ENCODE measurements at places on chromosomes 1 and 21. TPM values are rescaled to one million over a fixed set of nuclear protein-coding genes. Genes with fewer than 3 reads are reported as not detected.

DNA sequence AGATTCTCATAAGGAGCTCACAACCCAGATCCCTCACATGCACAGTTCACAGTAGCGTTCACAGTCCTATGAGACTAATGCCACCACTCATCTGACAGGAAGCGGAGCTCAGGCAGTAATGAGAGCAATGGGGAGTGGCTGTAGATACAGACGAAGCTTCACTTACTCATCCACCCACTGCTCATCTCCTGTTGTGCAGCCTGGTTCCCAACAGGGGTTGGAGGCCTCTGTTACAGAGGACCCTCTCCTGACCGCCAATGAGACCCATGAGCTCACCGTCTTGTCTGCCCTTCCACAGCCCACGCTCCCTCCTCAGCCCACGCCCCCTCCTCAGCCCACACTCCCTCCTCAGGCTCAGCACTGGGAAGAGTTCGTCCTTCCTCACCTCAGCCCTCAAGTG, 39.6 kb downstream of the RSPH1 start:
- no peaks in the 10 kb centered on the region for H3K27me3 ChIP-seq
- no peak overlapping the region for H3K4me3 ChIP-seq
- no peaks in the 10 kb centered on the region for H3K36me3 ChIP-seq
- no peak for DNase-seq
- no peak overlapping the region for H3K27ac ChIP-seq
- no peaks in the 10 kb centered on the region for H3K4me1 ChIP-seq

DNA sequence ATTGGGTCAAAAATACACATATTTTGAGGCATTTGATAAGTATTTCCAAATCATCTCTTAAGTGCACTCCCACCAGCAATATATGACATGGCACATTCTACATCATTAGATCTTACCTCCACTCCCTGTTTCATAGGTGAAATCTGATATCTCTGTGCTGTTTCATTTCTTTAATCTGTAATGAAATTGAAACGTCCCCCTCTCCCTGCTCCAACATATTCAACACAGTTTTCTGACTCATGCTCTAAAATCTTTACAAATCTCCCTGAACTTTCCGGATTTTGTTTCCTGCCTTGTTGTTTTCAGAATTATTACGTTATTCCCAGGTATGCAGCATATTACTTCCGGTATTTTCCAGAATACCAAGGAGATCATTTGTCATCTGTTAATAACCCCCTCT, 66.1 kb upstream of the AKT3 start:
- no peak overlapping the region for H3K4me3 ChIP-seq
- no peaks in the 10 kb centered on the region for H3K36me3 ChIP-seq
- H3K27ac ChIP-seq, result no peak overlapping the region
- no peaks in the 10 kb centered on the region for H3K27me3 ChIP-seq
- peaks cover 9% of the 10 kb centered on the region for H3K4me1 ChIP-seq

GRCh38 chr1:16118706-16119105, 37.2 kb downstream of the EPHA2 start:
- no peaks in the 10 kb centered on the region for H3K27me3 ChIP-seq
- H3K27ac ChIP-seq, result no peak overlapping the region
- no peak for DNase-seq
- no peak overlapping the region for H3K4me3 ChIP-seq
- H3K4me1 ChIP-seq, result no peaks in the 10 kb centered on the region

DNA sequence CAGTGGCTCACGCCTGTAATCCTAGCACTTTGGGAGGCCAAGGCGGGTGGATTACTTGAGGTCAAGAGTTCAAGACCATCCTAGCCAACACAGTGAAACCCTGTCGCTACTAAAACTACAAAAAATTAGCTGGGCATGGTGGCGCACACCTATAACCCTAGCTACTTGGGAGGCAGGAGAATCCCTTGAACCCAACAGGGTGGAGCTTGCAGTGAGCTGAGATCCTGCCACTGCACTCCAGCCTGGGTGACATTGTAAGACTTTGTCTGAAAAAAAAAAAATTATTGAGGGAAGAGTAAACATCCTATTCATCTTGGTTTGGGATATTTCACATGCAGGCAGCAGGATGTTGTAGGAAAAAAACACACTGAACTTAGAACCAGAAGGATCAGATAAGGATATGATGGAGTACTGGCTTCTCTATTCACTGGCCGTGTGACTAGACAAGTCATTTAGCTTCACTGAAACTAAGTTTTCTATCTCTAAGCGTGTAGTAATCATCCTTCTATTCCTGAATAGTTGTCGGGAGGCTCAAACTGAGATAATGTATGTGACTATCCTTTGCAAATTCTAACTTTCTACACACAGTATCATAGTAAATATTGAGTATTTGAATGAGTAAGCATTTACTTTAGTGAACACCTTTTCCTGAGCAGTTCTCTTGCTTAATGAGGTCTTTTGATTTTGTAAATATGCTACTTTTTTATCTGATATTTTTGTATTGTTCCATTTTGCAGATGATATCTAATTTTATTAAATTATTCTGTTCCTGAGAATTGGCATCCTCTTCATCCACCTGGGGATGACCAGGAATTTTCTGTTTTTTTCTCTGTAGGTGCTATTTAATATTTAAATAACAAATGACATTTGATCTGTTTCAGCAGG, 18.2 kb downstream of the CAP1 start:
- no peak for DNase-seq
- H3K27ac ChIP-seq, result peak overlapping the region; percentile 36
- peaks cover 28% of the 10 kb centered on the region for H3K36me3 ChIP-seq
- peaks cover 48% of the 10 kb centered on the region for H3K4me1 ChIP-seq

GRCh38 chr1:14987829-14988603, 165.5 kb upstream of the TMEM51 start:
- no peak for DNase-seq
- H3K27me3 ChIP-seq, result no peaks in the 10 kb centered on the region
- no peaks in the 10 kb centered on the region for H3K4me1 ChIP-seq
- H3K4me3 ChIP-seq, result no peak overlapping the region
- H3K27ac ChIP-seq, result no peak overlapping the region

GRCh38 chr1:236066828-236067386, 2.0 kb upstream of the NID1 start:
- DNase-seq, result peak; percentile 15
- H3K4me3 ChIP-seq, result no peak overlapping the region
- no peaks in the 10 kb centered on the region for H3K27me3 ChIP-seq
- H3K27ac ChIP-seq, result peak overlapping the region; percentile 91
- no peaks in the 10 kb centered on the region for H3K36me3 ChIP-seq

GRCh38 chr21:26100573-26100972, 70.0 kb downstream of the APP start:
- H3K4me3 ChIP-seq, result no peak overlapping the region
- no peak for DNase-seq
- no peaks in the 10 kb centered on the region for H3K4me1 ChIP-seq
- no peaks in the 10 kb centered on the region for H3K27me3 ChIP-seq

DNA sequence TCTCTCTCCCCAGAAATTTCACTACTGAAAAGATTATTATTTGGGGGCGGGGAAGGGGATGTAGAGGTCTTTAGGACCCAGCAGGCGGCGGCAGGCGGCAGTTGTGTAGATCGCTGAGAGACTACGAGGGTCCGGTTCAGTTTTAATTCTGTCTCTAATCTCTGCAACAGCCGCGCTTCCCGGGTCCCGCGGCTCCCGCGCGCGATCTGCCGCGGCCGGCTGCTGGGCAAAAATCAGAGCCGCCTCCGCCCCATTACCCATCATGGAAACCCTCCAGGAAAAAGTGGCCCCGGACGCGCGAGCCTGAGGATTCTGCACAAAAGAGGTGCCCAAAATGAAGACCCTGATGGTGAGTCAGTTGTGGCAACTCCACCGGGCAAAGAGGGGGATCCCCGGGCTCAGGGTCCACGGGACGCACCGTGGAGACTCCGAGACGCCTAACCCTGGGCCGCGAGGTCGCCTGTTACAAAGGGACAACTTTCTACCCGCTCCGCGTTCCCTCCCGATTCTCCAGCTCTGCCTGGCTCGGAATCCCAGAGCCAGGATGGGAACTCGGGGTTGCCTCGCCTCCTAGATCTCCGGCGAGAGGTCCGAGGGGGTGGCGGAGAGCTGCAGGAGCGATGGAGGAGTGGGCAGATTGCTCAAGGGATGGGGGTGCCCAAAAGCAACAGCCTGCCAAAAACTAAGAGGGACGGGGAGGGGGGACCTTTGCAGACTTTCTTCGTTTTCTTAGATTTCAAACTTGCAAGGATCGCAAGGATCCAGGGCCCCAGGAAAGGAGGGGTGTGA, at the start of gene ST6GALNAC5:
TSS of gene ST6GALNAC5 (plus strand) at position 139 of the 789 bp plus-strand sequence.
- H3K4me1 ChIP-seq, result peaks cover 21% of the 10 kb centered on the region
- peak within 1 kb of the TSS; percentile 69 for H3K27ac ChIP-seq
- H3K36me3 ChIP-seq, result no peaks in the 10 kb centered on the region
- H3K4me3 ChIP-seq, result peak within 1 kb of the TSS; percentile 56
- no peak for DNase-seq
- no peaks in the 10 kb centered on the region for H3K27me3 ChIP-seq

- no peak overlapping the region for H3K4me3 ChIP-seq
- no peak for DNase-seq
- no peak overlapping the region for H3K27ac ChIP-seq
- H3K27me3 ChIP-seq, result no peaks in the 10 kb centered on the region
These were observed 7.6 kb upstream of the CLCA2 start for GRCh38 chr1:86416343-86416742.

DNA sequence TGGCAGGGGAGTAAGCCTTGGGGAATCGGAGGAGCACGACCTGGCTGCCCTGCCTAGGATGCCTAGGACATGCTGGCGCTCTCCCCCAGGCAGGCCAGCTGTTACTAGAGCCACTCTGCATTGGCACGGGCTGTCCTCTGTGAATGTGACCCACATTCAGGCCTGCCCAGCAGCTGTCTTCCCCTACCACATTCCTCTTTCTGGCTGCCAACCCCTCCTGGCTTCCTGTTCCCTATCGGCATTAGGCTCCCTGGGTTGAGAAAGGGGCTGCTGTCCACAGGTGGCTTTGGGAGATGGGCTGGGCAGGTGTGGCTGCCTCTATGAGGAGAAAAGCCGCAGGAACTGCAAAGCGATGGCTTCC, 2.3 kb upstream of the NFASC start:
- H3K27me3 ChIP-seq, result no peaks in the 10 kb centered on the region
- no peaks in the 10 kb centered on the region for H3K4me1 ChIP-seq

GRCh38 chr1:181175356-181175910, 86.9 kb downstream of the IER5 start:
- H3K27ac ChIP-seq, result no peak overlapping the region
- no peaks in the 10 kb centered on the region for H3K27me3 ChIP-seq
- DNase-seq, result peak; percentile 28
- no peaks in the 10 kb centered on the region for H3K4me1 ChIP-seq
- no peak overlapping the region for H3K4me3 ChIP-seq

DNA sequence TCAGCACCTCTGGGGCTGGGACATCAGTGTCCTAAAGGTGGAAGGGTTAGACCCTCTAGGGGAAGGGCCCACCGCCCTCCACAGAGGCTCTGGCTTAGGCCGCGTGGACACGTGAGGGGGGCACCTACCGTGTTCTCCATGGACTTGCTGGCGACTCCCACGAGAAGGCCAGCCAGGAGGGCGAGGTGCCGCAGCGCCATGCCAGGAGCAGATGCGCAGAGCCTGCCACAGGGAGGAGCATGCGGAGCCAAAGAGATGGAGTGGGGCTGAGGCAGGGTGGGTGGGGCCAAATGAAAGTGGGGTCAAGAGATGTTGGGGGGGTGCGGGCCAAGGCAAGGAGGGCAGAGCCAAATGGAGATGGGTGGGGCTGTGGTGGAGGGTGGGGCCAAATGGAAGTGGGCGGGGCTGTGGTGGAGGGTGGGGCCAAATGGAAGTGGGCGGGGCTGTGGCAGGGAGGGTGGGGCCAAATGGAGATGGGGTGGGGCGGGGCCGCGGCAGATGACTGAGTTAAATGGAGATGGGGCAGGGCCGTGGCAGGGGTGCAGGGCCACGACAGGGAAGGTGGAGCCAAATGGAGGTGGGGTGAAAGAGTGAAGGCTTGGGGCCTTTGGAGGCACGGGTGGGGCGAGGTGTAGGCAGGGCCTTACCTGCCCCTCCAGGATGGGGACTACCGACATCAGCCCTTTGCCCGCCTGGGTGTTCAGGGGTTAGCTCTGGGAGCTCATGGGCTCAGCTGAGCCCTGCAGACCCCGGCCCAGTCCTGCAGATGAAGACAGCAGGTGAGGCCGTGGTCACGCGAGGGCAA, 17.4 kb upstream of the RNF223 start:
- no peaks in the 10 kb centered on the region for H3K27me3 ChIP-seq
- no peaks in the 10 kb centered on the region for H3K4me1 ChIP-seq
- no peak overlapping the region for H3K27ac ChIP-seq
- H3K36me3 ChIP-seq, result no peaks in the 10 kb centered on the region

DNA sequence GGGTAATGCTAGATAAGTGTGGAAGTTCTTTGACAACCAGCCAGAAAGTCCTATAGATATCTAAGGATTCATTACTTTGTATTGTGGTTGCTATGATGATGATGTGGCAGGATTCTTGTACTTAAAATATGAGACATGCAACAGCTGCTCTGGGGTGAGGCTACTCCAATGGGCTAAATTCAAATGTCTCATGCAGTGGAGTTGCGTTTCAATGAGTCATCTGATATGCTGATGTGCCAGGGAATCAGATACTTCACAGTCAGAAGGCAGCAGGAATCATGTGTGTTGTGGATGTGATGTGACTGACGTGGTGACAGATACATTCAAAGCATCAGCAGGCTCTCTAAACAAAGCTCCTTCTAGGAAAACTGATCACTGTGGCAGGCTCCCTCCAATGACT, 66.5 kb downstream of the TSEN15 start:
- no peak overlapping the region for H3K27ac ChIP-seq
- no peaks in the 10 kb centered on the region for H3K36me3 ChIP-seq
- H3K4me3 ChIP-seq, result no peak overlapping the region
- H3K4me1 ChIP-seq, result no peaks in the 10 kb centered on the region

DNA sequence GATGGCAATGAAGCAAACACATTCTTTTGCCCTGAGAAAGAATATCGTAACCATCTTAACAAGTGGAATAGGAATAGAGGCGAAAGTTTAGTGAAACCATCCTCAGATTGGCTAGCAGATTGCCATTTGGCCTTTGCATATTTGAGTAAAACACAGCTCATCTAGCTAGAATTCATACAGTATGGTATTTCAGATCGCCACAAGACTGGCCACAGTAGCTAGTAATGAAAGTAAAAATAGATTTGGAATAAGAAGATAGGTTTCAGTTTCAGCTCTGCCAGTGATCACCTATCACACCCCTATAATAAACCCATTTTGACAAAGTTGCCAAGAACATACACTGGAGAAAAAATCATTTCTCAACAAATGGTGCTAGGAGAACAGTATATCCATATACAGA, 294.9 kb downstream of the LRRIQ3 start:
- H3K27me3 ChIP-seq, result no peaks in the 10 kb centered on the region
- no peaks in the 10 kb centered on the region for H3K36me3 ChIP-seq
- H3K4me3 ChIP-seq, result no peak overlapping the region
- DNase-seq, result no peak

Gene S100A5
- not detected for total RNA-seq

Gene LIN28A
- total RNA-seq, result not detected

Gene GJC2
- 5.4 TPM for total RNA-seq

Gene NOTCH2
- total RNA-seq, result 80.4 TPM

Gene PIK3CD
- total RNA-seq, result 19.7 TPM

Gene PAFAH2
- total RNA-seq, result 1.3 TPM
